ENCODE measurements at places on chromosomes 11 and 22.

- no peak for DNase-seq
These were observed 42.8 kb downstream of the TNRC6B start for GRCh38 chr22:40220316-40221054.

- DNase-seq, result no peak
These were observed 65.6 kb upstream of the FAR1 start for GRCh38 chr11:13602844-13603243.

- no peak for DNase-seq
These were observed 10.7 kb downstream of the STIM1 start for GRCh38 chr11:3866206-3866605.

DNA sequence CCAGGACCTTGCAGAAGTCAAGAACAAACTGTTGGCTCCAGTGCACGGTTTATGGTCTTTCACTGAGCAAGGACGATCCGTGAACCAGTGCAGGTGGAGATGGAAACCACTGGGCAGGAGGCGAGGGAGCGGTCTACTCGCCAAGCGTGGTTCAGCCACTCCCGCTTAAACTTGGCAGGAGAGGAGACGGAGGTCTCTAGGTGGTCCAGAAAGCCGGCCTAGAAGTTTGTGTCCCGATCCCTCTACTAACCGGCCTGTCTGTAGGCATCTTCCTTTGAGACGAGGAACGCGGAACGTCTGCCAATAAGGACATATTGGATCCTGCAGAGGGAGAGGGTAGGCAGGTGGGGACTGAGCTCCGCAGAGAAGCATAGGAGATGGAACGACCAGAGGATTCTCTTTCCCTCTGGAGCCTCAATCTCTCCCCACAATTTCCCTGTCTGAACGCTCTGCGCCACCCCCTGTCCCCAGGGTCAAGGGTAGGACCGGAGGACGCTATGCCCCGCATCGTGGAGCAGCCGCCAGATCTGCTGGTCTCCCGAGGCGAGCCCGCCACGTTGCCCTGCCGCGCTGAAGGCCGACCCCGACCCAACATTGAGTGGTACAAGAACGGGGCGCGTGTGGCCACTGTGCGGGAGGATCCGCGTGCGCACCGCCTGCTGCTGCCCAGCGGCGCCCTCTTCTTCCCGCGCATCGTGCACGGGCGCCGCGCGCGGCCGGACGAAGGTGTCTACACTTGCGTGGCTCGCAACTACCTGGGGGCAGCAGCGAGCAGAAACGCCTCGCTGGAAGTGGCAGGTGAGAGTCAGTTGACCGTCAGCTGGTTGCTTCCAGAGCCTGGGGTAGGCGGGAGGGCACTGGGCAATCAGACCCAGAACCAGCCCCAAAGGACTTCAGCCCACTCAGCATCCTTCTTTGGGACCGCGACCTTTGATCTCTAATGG is 3.4 kb downstream of the ROBO3 start:
- DNase-seq, result no peak

DNA sequence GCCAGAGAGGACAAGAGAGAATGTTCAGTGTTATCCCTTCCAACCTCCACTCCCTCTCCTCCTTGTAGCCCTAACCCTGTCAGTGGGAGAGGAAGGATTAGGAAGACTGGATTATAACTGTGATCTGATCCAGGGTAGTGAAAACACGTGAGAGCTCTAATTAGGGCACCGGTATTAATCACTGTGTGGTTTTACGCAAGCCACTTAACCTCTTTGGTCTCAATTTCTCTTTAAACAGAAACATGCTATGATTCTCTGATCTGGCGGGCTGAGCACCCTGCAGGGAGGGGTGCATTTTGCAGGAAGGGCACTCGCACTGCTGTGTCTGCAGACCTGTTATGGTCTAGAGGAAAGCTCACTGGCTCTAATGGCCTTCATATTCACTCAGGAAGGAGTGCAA is 11.5 kb downstream of the RPL27A start:
- no peak for DNase-seq

DNA sequence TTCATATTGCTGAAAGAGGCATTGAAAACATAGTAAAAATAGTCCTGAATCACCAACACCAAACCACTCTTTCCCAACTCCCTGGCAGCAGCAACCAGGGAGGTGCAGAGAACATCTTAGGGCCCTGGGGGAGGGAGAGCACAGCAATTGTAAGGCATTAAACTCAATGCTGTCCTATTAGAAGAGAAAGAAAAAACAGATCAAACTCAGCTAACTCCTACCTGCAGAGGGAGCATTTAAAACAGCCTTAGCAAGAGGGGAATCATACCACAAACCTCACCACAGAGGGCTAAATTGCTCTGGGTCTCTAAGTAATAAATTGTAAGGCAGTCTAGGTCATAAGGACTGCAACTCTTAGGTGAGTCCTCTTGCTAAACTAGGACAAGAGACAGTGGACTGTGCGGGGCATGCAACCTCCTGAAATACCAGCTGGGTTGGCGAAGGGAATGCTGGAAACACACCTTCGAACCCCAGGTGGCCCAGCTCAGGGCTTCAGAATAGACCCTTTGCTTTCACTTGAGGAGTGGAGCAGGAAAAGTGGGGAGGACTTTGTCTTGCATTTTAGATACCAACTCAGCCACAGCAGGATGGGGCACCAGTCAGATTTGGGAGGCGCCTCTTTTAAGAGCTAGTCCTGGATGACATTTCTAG is 697.1 kb upstream of the FAT3 start:
- no peak for DNase-seq

DNA sequence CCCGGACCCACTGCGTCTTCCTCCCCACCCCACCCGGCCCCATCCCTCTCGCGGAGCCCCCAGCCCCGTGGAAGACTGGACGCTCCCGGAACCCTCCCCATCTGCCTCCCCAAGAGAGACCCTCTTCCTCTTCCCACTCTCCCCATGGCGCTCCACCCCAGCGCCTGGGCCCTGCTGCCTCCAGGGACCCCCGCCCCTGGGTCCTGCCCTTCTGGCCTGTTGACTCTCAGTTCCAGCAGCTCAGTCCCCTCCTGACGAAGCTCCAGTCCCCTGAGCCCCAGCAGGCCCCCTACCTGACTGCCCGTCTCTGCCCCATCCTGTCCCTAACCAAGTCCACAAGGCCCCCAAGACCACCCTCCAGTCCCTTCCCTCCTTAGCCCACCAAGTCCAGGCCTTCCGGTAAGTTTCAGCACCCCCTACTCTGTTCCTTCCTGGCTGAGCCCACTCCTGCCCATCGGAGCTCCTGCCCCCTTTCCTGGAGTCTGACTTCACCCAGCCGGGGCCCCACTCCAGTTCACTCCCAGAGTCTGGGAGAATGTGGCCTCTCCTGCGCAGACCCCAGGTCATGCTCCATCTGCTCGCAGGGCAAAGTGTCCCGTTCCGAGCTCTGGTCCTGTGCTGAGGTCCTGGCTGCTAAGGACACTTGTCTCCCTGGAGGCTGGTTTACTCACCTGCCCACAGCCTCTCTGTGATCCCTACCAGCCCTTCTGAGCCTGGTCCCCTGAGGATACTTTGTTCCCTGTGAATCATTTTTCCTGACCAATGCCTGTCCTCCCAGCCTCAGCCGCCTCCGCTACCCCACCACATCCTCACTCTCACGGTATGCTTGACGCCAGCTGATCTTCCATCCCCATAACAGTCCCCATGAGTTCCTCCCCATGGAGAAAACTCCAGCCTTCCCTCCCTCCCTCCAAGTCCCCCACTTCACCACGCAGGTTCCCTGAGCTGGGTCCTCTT is 722 bp downstream of the IFITM10 start:
- no peak for DNase-seq

- DNase-seq, result no peak
These were observed 56.0 kb downstream of the USP35 start for GRCh38 chr11:78244546-78245255.

DNA sequence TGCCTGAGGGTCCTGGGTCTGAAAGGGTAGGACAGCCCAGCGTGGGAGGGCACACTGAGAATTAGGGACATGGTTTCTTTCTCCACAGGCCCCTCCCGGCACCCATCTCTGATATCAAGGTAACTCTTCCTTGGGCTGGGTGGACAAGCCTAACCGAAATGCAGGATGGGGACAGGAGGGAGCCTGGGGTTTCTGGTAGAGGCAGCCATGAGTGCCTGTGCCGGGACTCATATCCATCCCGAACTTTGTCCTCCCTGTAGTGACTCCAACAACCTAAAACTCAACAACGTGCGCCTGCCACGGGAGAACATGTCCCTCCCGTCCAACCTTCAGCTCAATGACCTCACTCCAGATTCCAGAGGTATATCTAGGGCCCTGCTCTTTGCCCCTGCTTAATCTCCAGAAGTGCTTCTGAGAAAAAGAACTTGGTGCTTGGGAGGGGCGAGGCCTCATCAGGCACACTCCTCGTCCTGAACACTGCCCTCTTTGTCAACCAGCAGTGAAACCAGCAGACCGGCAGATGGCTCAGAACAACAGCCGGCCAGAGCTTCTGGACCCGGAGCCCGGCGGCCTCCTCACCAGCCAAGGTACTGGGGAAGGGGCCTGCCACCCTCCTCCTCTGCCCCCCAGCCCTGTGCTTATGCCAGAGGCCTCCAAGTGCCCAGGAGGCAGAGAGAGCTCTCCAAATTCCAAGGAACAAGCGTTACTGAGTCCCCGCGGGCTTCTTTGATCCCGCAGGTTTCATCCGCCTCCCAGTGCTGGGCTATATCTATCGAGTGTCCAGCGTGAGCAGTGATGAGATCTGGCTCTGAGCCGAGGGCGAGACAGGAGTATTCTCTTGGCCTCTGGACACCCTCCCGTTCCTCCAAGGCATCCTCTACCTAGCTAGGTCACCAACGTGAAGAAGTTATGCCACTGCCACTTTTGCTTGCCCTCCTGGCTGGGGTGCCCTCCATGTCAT is 3.1 kb downstream of the TMEM25 start:
- DNase-seq, result no peak
